ENCODE measurements at places on chromosomes 7 and 10.

- no peak for DNase-seq
Measured at GRCh38 chr10:129958148-129958628, 5.9 kb downstream of the EBF3 start.

- DNase-seq = no peak
Measured at GRCh38 chr10:77926566-77927401, at the start of gene DLG5. TSS of gene DLG5 (minus strand) at chr10:77926755. CDS start at chr10:77926520, 235 bp downstream.

DNA sequence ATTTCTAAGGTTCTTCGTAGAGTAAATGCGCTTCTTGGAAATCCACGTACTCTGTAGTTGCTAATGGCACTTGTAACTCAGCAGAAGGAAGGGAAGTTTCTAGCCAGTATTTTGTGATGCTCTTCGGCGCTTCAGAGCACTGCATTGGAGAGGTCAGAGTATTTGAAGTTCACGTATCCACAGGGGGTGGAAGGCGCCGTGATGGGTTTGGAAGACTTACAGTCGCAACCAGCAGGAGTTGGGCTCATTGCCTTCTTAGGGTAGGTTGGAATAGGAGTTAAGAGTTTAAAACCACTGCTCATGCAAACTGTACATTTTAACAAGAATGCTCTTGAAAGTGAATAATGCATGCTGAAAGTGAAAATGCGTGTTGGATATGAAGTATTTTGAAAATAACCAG, 49.1 kb downstream of the SHH start:
- no peak for DNase-seq

- DNase-seq = no peak
Measured at GRCh38 chr10:122675278-122675677, 24.4 kb downstream of the C10orf120 start.

- no peak for DNase-seq
Measured at GRCh38 chr7:111785076-111785475, 222.8 kb upstream of the IMMP2L start.

- no peak for DNase-seq
Measured at GRCh38 chr10:32927750-32928149, 30.3 kb downstream of the ITGB1 start.

DNA sequence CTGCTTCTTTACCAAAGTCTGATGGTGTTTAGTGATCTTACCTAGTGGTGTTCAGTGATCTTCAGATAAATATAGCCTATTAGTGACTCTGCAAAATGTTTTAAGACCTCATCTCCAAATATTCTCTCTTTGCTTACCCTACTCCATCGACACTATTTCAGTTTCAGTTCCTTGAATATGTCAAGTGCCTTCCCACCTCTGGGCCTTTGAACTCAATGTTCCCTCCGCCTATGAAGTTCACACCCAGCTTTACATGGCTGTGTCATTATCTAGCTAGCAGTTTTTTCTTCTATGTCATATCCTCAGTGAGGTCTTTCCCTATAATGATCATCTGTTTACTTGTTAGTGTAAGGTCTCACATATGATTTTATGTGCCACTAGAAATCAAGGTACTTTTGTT, 322.6 kb downstream of the DGKB start:
- no peak for DNase-seq

DNA sequence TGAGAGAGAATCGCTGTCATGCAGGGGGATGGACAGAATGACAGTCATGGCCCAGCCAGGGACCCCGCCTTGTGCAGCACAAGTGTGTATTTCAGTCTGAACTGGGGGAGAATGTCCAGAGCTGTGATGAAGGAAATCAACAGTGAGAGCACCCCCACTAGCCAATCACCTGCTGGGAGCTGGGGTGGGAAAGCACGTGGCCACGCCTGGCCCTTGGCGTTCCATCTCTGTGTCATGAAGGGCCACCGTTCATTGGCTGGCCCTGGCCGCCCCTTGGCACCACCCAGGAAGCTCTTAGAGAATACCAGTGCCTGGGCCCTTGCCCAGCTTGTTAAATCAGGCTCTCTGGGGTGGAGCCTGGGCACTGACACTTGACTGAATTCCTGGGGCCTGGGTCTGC, 22.8 kb downstream of the GRID1 start:
- no peak for DNase-seq

DNA sequence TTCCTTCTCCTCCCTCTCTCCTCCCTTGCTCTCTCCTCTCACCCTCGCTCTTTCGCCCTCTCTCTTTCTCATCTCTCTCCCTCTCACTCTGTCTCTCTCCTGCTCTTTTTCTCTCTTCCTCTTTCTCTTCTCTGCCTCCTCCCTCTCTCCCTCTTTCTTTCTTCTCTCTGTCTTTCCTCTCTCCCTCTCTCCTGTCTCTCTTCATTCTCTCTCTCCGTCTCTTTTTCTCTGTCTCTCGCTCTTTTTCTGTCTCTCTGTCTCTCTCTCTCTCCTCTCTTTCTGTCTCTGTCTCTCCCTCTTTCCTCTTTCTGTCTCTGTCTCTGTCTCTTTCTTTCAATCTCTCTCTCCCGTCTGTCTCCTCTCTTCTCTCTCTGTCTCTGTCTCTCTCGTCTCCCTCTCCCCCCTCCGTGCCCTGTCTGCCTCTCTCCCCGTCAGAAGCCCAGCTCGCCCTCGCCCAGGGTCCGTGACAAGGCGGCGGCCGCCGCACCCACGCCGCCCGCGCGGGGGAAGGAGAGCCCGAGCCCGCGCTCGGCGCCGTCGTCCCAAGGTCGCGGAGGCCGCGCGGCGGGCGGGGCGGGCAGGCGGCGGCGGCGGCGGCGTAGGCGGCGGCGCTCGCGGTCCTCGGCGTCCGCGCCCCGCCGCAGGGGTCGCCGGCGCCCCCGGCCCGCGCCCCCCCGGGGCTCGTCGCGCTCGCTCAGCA, 21.3 kb upstream of the HSPB1 start:
- no peak for DNase-seq

GRCh38 chr7:116574025-116574822, 49.4 kb downstream of the CAV1 start:
- DNase-seq = no peak

- no peak for DNase-seq
Measured at GRCh38 chr10:17147884-17148489, 18.4 kb upstream of the CUBN start.

DNA sequence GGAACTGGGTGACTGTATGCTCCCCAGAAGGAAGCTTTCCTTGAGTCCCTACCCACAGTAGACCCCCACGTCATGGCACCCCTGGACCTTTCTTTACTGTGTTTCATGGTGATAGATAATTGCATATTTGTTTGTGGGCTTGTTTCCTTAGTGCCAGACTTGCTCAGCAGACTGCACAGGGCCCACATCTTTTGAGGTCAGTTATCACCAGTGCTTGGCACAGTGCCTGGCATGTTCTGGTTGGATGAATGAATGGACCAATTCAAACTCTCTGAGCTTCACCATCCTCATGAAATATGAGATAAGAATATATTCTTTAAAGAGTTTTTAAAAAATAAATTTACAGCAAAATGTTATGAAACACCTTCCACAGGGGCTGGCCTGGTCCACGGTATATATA, 78.4 kb upstream of the EMX2 start:
- DNase-seq = no peak

- DNase-seq = no peak
Measured at GRCh38 chr7:22406715-22407114, 49.8 kb upstream of the RAPGEF5 start.

DNA sequence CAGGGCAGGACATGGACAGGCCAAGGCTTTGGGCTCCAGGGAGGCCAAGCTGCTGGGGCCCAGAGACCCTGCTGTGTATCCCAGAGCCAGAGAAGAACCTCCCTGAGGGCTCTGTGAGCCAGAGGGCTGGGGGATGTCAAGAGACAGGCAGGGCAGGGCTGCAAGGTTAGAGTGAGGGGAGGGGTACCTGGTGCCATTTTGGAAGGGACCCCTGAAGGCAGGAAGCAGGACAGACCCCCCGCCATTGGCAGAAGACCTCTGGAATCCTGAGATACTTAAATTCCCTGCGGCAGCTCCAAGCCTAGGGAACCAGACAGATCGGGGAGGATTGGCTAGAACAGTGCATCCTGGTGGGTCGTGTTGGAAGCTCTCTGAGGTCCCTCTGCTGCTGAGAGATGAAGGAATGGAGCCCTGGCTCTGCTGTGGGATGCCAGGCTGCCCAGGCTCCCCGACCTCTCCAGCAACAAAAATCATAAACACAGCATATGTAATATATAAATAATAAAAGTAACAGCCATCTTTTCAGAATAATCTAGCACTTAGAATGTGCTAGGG, 75.0 kb downstream of the LHPP start:
- no peak for DNase-seq

- no peak for DNase-seq
Measured at GRCh38 chr10:118595598-118596425, at the start of gene PRLHR. TSS of gene PRLHR (minus strand) at chr10:118595648. CDS start at chr10:118595244, 404 bp downstream.

DNA sequence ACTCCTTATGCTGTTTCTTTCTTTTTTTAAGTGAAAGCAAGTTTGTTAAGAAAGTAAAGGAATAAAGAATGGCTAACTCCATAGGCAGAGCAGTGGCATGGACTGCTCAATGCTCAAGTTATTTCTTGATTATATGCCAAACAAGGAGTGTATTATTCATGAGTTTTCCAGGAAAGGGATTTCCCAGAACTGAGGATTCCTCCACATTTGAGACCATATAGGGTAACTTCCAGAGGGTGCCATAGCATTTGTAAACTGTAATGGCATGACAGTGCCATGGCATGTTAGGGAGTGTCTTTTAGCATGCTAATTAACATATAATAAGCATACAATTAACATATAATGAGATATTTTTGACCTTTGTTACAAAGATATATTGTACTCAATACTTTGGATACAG, 1034.5 kb upstream of the PHF14 start:
- DNase-seq = no peak

DNA sequence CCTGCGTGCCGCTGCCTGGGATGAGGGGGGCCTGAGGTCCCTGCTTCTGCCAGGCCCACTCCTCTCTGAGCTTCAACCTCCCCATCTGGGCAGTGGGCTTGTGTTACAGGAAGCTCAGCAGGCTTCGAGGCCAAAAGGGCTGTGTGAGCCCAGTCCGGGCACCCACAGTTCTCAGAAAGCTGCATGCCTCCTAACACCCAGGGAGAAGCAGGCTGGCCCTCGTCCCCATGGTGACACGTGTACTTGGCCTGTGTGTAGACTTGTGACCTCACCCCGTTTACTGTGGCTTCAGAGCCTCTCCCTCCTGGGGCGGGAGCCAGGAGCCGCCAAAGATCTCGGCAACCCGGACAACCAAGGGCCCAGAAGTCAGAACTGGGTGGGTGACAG, 2.2 kb upstream of the GRIFIN start:
- DNase-seq = no peak

GRCh38 chr10:59181668-59182067, 5.2 kb downstream of the PHYHIPL start:
- no peak for DNase-seq

- DNase-seq = no peak
Measured at GRCh38 chr10:79127151-79127961, 58.6 kb downstream of the ZMIZ1 start.

DNA sequence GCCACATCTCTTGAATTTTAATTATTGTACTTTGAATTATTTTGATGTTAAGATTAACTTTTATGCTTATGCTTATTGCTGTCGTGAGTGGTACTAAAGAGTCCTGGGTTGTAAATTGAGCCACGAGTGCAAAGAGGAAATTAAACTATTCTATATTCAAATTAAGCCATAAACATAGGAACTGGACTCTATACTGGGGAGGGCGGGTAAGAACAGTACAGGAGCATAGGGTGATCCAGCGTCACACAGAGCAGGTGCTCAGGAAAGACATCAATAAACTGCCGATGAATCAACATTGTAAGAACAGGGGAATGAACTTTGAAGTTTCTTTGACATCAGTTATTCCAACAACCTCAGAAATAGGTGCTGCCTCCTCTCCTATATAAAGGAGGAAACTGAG, 219.6 kb downstream of the CACNB2 start:
- DNase-seq = no peak

- DNase-seq = no peak
Measured at GRCh38 chr7:91835826-91836368, 44.6 kb downstream of the MTERF1 start.

GRCh38 chr7:99953649-99954048, 22.2 kb downstream of the AZGP1 start:
- no peak for DNase-seq

- DNase-seq = no peak
Measured at GRCh38 chr7:139914306-139915267, 85.5 kb downstream of the TBXAS1 start.

DNA sequence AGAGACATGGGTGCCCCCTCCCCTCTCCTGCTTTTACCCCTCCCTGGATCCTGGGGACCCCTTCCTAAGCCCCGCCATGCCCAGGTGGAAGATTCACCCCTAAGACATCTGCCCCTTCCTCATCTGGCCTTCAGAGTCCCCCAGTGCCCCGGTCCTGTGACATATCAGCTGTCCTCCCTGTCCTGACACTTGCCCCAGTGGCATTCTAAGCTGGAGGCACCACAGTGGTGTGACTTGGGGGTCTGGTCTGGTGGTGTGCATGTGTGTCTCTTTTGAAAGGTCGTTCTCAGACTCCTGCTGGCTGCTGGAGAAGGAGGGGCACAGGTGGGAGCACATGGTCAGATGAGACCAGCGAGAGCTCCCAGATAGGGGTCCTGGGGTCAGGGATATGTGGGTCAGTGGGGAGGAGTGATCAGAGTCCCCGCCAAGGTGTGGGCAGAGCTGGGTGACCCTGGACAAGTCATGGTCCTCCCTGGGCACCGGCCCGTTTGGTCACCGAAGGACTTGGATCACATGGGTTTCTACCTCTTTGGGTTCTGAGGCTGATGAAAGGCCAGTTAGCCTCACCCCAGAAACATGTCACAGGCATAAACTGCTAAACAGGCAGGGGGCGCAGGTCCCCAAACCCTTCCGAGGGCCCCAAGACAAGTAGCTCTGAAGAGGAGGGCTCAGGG, 645 bp upstream of the TFR2 start:
- no peak for DNase-seq

- no peak for DNase-seq
Measured at GRCh38 chr7:7159063-7159658, 23.2 kb upstream of the C1GALT1 start.

GRCh38 chr10:17199351-17199804, 2.1 kb downstream of the TRDMT1 start:
- DNase-seq = no peak

- no peak for DNase-seq
Measured at GRCh38 chr7:31663072-31663471, 23.9 kb upstream of the PPP1R17 start.

DNA sequence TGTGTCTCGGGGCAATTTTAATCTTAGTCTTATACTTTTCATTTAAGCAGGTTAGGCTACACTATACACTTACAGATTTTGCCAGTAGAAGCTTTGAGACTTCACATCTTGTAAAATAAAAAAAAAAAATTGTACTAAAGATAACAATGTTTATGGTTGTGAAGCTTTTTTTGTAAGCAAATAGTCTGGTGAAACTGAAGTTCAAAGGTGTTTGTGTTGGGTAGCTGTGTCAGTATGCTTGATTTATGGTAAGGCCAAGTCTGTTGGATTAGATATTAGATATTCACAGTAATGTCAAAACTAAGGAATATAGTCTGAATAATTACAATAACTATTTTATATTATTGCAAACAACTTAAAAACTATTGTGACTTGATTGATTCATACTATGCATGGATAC, 31.0 kb upstream of the PRSS1 start:
- no peak for DNase-seq

GRCh38 chr7:8590225-8590624, 156.8 kb downstream of the NXPH1 start:
- DNase-seq = no peak

All from stimulated activated CD8-positive, alpha-beta memory T cell treated with anti-CD3 and anti-CD28 coated beads, Interleukin-2, amount 100 ng/mL, for 1 hour (primary cell).